ENCODE measurements at places on chromosomes 6 and 20. TPM values are rescaled to one million over a fixed set of nuclear protein-coding genes. Genes with fewer than 3 reads are reported as not detected.
A peak's percentile ranks its signal among the peaks of the same experiment; 100 is the strongest.

The C6orf141 gene
- total RNA-seq = not detected

GRCh38 chr6:108650781-108651180 lies 90.1 kb downstream of the FOXO3 start:
- DNase-seq = peak; percentile 65

The ID1 gene
- 5.0 TPM for total RNA-seq

The PDE7B gene
- not detected for total RNA-seq

GRCh38 chr20:25077610-25078169 lies 4.3 kb downstream of the VSX1 start:
- DNase-seq = no peak

DNA sequence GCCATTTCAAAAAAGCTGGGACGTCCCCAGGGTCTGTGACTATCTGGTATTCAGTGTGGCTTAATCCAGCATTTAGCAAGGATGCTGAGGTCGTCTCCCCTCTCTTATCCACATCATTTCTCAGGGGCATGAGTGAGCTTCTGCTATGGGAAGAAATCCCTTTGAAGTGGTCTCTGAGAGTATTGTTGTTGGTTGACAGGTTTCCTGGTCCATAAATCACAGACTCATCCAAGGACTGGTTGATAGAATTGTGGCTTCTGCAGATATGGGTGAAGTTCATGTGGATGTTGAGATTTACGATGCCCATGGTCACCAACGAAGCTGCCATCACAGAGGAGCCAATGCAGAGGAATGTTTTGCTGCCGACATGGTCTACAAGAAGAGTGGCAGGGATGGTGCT lies 24.0 kb downstream of the SLC2A12 start:
- DNase-seq = no peak

DNA sequence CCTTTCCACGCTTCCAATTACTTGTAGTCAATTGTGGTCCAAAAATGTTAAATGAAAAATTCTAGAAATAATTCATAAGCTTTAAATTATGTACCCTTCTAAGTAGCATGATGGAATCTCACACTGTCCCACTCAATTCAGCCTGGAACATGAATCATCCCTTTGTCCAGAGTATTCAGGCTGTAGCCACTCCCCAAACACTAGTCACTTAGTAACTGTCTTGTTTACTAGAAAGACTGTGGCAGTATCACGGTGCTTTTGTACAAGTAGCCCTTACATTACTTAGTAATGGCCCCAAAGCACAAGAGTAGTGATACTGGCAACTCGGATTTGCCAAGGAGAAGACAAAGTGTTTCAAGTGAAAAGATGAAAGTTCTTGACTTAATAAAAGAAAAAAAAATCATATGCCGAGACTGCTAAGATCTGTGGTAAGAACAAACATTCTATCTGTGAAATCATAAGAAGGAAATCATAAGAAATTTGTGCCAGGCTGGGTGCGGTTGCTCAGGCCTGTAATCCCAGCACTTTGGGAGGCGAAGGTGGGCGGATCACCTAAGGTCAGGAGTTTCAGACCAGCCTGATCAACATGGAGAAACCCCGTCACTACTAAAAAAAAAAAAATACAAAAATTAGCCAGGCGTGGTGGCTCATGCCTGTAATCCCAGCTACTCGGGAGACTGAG lies 168.5 kb upstream of the SIM1 start:
- no peak for DNase-seq

The KCNB1 gene
- not detected for total RNA-seq

The MUC21 gene
- not detected for total RNA-seq

DNA sequence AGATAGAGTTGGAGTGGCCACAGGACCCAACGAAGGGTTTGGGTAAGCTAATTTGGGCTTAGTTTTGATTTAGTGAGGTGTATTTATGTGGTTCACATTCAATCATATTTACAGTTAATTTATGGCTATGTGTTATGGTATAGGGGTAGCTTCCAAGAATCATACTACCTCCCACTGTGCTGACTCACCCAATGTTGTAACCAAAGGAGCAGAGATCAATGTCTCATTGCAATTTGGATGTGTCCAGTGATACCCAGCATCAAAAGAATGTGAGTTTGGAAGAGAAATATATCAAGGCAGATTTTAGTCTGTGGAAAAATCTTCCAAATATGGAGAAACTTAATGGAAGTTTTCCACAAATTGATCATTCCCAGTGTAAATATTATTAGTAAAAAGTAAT lies 25.3 kb upstream of the SMIM8 start:
- no peak for DNase-seq

GRCh38 chr6:80134065-80134464 lies 27.6 kb downstream of the BCKDHB start:
- no peak for DNase-seq

GRCh38 chr20:57694481-57694880 lies 15.3 kb downstream of the PMEPA1 start:
- DNase-seq = no peak

The CFAP61 gene
- 0.19 TPM for total RNA-seq

The TFAP2A gene
- total RNA-seq = 0.22 TPM

GRCh38 chr6:12313992-12314589 lies 23.9 kb downstream of the EDN1 start:
- no peak for DNase-seq

The NCOA7 gene
- 28.6 TPM for total RNA-seq

GRCh38 chr6:12957321-12958051 lies 240.9 kb downstream of the PHACTR1 start:
- no peak for DNase-seq

The CNPY3 gene
- 33.7 TPM for total RNA-seq

The TREML1 gene
- total RNA-seq = not detected

The ALDH8A1 gene
- 0.47 TPM for total RNA-seq

- DNase-seq = peak; percentile 92
These were observed 9.7 kb downstream of the TRMT11 start for GRCh38 chr6:125995972-125996580.

GRCh38 chr6:47897247-47897646 lies 115.4 kb downstream of the OPN5 start:
- DNase-seq = no peak

DNA sequence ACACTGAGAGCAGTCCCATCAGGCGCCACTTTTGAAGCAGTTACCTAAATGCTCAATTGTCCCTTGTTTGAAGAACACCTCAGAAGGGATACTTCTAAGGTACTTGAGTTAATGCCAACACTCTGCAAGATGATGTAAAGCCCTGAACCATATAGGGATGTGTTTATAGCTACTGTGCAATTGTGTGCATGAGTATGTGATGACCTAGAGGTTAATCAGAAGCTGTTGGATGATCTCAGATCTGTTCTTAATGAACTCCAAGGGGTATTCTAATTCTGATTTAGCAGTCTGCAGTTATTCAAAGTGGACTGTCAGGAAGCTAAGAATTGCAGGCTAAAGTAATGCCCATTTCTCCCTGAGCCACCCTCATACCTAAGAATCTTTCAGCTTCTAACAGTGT lies 158.3 kb downstream of the TMEM242 start:
- no peak for DNase-seq

The TSPO2 gene
- total RNA-seq = not detected

- no peak for DNase-seq
These were observed 1.6 kb downstream of the PXDC1 start for GRCh38 chr6:3749977-3750316.

GRCh38 chr6:90219209-90219985 lies 77.2 kb downstream of the BACH2 start:
- no peak for DNase-seq

The NR2E1 gene
- total RNA-seq = not detected

The ARFGEF3 gene
- not detected for total RNA-seq

DNA sequence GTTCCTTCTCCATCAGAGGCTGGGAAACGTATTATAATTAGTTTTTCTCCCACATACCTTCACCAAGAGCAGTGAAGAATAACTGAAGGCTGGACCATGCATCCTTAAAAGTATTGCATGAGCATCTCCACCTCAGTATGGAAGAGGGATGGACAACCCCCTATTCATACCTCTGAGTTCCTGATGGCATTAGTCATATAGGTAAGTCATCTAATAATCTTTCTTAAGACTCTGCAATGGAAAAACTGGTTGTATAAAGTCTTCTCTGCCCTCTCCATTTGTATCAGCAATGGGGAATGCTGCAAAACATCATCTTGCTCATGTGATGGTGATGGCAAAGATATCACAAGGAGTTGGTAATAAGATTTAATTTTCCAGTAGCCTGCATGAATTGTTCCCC lies 24.5 kb downstream of the PGM3 start:
- DNase-seq = no peak

The NFKBIL1 gene
- total RNA-seq = 21.8 TPM

GRCh38 chr20:46195264-46196036 lies 77.3 kb downstream of the CD40 start:
- no peak for DNase-seq

The OTOR gene
- total RNA-seq = not detected

The WFDC5 gene
- total RNA-seq = not detected

DNA sequence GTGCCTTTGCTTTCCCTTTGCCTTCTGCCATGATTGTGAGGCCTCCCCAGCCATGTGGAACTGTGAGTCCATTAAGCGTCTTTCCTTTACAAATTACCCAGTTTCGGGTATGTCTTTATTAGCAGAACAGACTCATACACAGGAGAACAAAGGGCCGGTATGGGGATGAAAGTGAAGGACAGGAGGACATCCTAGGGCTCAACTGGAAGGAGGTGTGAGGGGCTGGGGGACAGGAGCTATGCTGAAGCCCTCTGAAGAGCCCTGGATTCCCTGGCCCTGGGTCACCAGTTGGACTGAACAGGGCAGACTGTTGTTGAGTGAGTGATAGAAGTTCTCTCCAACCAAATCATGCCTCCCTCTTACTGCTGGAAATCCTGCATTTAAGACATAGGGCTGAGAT lies 105.8 kb downstream of the SCML4 start:
- no peak for DNase-seq

- no peak for DNase-seq
These were observed 29.0 kb downstream of the CHMP4B start for GRCh38 chr20:33840160-33840559.

DNA sequence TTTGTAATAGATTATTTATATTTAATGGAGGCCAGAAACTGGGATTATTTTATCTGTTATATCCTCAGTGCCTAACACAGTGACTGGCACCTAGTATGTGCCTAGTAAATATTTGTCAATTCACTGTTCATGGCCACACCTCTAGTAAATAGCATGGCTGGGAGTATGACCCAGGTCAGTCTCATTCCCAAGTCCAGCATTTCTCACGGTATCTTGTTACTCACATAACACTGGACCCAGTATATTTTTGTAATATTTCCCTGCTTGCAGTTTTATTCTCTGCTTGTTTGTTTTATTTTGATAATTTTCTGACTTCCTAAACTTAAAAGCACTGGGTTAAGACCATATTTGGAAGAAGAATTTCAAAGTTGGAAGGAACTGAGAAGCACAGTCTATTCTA lies 47.7 kb downstream of the CTNNBL1 start:
- DNase-seq = no peak

The COL19A1 gene
- total RNA-seq = not detected

The HLA-DRB1 gene
- 366 TPM for total RNA-seq

DNA sequence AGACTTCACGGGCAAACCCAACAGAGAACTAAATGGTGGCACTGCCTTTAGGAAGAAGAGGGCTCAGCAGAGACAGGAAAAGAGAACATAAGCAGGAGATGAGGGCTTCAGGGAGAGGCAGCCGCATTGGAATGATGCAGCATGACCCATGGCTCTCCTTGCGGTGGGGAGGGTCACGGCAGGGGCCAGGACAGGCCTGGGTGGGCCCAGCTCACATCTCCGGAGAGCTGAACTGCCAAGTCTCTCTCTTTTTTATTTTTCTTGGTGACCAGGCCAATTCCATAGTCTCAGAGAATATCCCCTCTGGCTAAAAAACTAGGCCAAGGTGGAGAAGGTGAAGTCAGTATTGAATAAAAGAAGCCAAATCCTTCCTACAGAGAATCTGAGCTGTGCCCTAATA lies 77.5 kb upstream of the TRAF3IP2 start:
- DNase-seq = no peak

The TNF gene
- 233 TPM for total RNA-seq

GRCh38 chr6:126608681-126609080 lies 268.8 kb downstream of the CENPW start:
- no peak for DNase-seq

- DNase-seq = no peak
These were observed 167.9 kb upstream of the KCNG1 start for GRCh38 chr20:51190783-51191180.

- DNase-seq = no peak
These were observed 28.5 kb downstream of the SLX4IP start for GRCh38 chr20:10463622-10464021.

The EDN3 gene
- total RNA-seq = not detected

DNA sequence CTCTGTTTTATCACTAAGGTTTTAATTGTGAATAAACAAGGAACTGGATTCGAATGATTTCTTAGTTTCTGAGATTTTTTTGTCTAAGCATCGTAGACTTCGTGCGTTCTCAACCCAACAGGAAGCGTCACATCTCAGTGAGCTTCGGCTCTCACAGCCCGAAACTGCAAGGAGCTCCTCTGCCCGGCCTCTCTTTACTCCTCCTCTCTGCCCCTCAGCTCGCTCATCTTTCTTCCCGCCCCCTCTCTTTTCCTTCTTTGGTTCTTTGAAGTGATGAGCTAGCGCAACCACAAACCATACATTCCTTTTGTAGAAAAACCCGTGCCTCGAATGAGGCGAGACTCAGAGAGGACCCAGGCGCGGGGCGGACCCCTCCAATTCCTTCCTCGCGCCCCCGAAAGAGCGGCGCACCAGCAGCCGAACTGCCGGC lies 480 bp upstream of the NT5E start:
- no peak for DNase-seq

The RAET1L gene
- not detected for total RNA-seq

DNA sequence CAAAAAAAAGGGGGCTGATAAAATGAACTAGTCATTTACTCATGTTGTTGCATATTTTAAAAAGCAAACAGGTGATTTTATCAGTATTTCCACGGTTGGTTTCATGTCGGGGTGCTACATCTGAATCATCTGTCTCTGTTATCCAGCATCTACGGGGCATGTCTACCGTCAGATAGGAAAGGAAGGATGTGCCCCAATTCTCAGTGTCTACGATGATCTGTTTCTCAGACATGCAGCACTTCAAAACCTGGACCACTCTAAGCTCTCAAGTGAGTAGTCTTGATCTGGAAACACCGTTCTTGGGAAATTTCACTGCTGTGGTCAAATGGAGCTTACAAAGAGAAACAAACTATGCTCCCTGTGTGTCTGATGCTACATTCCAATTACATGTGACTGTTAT lies 240.3 kb upstream of the TAB2 start:
- DNase-seq = no peak

The THBD gene
- total RNA-seq = not detected

The HLA-DRA gene
- 1,241 TPM for total RNA-seq

GRCh38 chr20:45780159-45780558 lies 11.5 kb downstream of the WFDC3 start:
- DNase-seq = no peak

GRCh38 chr20:41213150-41213820 lies 75.9 kb downstream of the PLCG1 start:
- no peak for DNase-seq

The SLC44A4 gene
- total RNA-seq = not detected

Data from Karpas-422 (cell line).